ENCODE measurements at places on chromosomes 13 and 19. TPM values are rescaled to one million over a fixed set of nuclear protein-coding genes. Genes with fewer than 3 reads are reported as not detected.

The ASF1B gene
- 5.8 TPM for total RNA-seq

The ATP11A gene
- total RNA-seq: 14.4 TPM

The CYP4F8 gene
- total RNA-seq: not detected

The CYP2A13 gene
- not detected for total RNA-seq

The KIR3DL3 gene
- total RNA-seq: not detected

The SLC25A41 gene
- total RNA-seq: not detected

The YJEFN3 gene
- 0.17 TPM for total RNA-seq

The TARM1 gene
- not detected for total RNA-seq

The PDX1 gene
- total RNA-seq: not detected

The ZNF345 gene
- total RNA-seq: 4.7 TPM

The ELANE gene
- total RNA-seq: 8.4 TPM

The TPTE2 gene
- not detected for total RNA-seq

The CLDN10 gene
- not detected for total RNA-seq

The NANOS3 gene
- total RNA-seq: not detected

The ESD gene
- 145 TPM for total RNA-seq

The AKAP11 gene
- total RNA-seq: 13.5 TPM

The ADGRE1 gene
- total RNA-seq: not detected

The DPF1 gene
- total RNA-seq: 0.82 TPM

The ACER1 gene
- total RNA-seq: not detected

The ZNF331 gene
- total RNA-seq: 6.8 TPM

The CEACAM4 gene
- not detected for total RNA-seq

The RPL36 gene
- total RNA-seq: 1,315 TPM

The FXYD5 gene
- total RNA-seq: 118 TPM

The PRTN3 gene
- total RNA-seq: not detected

The ZNF284 gene
- total RNA-seq: 1.8 TPM

The ZNF667 gene
- 3.3 TPM for total RNA-seq

The CEBPA gene
- 1.7 TPM for total RNA-seq

The C19orf33 gene
- total RNA-seq: 1.6 TPM

The APC2 gene
- 0.12 TPM for total RNA-seq

The SLC7A10 gene
- not detected for total RNA-seq

The ZNF529 gene
- total RNA-seq: 3.4 TPM

The FCGBP gene
- not detected for total RNA-seq

The RFPL4AL1 gene
- not detected for total RNA-seq

The APOC4 gene
- total RNA-seq: not detected

The RDH8 gene
- total RNA-seq: not detected

The ZNF723 gene
- not detected for total RNA-seq

The KIRREL2 gene
- not detected for total RNA-seq

The NLRP7 gene
- not detected for total RNA-seq

The HCN2 gene
- total RNA-seq: 3.9 TPM

The TMEM238 gene
- total RNA-seq: 0.23 TPM

The POSTN gene
- total RNA-seq: 539 TPM

The TJP3 gene
- total RNA-seq: not detected

The C19orf67 gene
- not detected for total RNA-seq

The ZNF429 gene
- 6.0 TPM for total RNA-seq

The NCAN gene
- total RNA-seq: not detected

The GAPDHS gene
- total RNA-seq: not detected

All from pericardium fibroblast (primary cell).